ENCODE measurements at places on chromosomes 1 and 21.

GRCh38 chr1:212545941-212546635, 62.5 kb upstream of the ATF3 start:
- peak; percentile 20 for DNase-seq

DNA sequence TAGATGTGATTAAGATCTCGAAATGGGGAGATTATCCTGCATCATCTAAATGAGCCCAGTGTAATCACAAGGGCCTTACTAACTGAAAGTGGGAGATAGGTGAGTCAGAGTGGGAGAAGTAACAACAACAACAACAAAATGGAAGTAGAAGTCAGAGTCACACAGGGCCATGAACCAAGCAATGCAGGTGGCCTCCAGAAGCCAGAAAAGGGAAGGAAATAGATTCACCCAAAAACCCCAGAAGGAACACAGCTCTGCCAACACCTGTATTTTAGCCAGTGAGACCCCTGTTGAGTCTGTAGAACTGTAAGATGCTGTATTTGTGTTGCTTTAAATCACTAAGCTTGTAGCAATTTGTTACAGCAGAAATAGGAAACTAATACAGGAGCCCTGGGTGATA, 4.1 kb downstream of the TAGLN2 start:
- DNase-seq, result no peak

GRCh38 chr1:220454155-220454777, 73.7 kb upstream of the MARK1 start:
- no peak for DNase-seq

- DNase-seq, result no peak
Observed at GRCh38 chr1:200895443-200895789, 716 bp downstream of the INAVA start.

- DNase-seq, result no peak
Observed at GRCh38 chr1:185894791-185895190, 160.6 kb downstream of the HMCN1 start.

GRCh38 chr1:63955370-63956145, 181.7 kb downstream of the ROR1 start:
- DNase-seq, result no peak

DNA sequence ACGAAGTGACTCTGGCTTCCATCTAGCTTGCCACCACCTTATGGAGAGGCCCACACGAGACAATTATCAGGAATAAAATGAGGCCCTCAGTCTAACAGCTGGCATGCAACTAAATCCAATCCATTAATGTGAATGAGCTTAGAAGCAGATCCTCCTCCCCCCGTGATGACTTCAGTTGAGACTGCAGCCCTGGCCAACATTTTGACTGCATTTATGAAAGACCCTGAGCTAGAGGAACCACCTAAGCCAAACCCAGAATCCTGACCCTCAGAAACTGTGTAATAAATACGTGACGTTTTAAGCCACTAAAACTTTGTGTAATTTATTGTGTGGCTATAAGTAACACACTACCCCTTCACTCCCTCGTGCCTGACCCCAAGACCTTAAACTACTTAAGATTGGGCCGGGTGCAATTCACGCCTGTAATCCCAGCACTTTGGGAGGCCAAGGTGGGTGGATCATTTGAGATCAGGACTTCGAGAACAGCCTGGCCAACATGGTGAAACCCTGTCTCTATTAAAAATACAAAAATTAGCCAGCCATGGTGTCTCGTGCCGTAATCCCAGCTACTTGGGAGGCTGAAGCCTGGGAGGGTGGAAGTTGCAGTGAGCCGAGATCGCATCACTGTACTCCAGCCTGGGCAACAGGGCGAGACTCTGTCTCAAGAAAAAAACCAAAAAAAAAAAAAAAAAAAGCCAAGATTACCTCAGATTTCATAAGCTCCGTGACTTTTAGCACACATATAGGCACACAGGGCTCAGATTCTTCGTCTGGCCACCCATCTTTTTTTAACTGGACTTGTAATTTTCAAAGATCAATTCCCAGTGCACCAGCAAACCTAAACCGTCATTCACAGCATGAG, 72.5 kb downstream of the ENAH start:
- DNase-seq, result no peak

GRCh38 chr1:25671929-25672328, 55.3 kb downstream of the MAN1C1 start:
- DNase-seq, result no peak

DNA sequence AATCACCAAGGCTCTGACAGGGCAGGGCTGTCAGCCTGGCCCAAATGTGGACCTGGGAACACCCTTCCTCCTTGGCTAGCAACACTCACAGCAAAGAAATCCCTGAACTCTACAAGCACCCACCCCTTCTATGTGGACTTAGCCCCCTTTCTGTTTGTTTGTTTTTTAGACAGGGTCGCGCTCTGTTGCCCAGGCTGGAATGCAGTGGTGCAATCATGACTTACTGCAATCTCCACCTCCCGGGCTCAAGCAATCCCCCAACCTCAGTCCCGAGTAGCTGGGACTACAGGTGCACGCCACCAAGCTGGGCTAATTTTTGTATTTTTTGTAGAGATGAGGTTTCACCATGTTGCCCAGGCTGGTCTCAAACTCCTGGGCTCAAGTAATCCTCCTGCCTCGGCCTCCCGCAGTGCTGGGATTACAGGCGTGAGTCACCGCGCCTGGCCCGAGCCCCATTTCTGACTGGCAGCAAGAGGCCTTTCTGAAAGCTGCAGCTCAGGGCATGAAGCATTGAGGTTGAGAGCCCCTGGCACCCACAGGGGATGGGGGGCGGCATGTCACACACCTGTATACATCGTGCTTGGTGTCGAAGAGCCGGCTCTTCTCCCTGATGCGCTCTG, 16.2 kb downstream of the RIPK4 start:
- DNase-seq, result no peak

GRCh38 chr1:151002051-151002450, 4.7 kb downstream of the MINDY1 start:
- DNase-seq, result no peak

- DNase-seq, result no peak
Observed at GRCh38 chr1:228045871-228046270, 36.6 kb upstream of the ARF1 start.

GRCh38 chr21:45578176-45578801, 36.0 kb upstream of the SLC19A1 start:
- no peak for DNase-seq

DNA sequence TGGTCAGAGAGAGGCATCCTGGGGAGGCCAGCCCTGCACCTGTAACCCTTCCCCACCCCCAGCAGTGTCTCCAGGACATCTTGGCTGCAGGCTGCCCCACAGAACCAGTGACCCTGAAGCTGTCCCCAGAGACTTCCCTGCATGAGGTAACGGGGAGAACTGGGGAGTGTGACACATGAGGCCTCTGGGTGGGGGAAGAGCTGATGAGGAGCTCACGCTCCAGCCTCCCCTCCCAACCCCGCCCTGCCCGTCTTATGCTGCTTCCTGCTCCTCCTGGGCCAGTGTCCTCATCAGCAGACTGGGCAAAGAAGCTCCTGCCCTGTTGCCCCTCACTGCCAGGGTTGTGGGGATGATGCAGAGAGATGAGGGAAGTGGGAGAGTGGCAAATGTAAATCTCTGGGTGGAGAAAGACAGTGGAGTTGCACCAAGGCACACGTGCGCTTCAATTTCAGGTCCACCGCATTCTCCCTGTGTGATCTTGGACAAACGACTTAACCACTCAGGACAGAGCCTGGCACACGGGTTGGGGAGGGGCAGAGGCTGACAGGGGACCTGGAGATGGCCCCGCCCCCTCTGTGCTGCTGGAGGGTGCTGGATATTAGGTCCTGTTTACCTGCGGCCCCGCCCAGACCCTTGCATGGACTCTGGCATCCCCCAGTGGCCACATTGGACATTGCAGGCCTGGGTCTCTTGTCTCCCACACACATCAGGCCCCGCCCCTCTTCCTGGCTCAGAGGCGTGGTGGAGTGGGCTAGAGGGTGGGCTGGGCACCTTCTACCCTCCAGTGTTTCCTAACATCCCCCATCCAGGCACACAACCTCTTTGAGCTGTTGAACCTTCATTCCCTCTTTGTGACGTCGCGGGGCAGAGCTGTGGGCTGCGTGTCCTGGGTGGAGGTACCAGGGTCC, 12.3 kb downstream of the CLCNKB start:
- peak; percentile 79 for DNase-seq

DNA sequence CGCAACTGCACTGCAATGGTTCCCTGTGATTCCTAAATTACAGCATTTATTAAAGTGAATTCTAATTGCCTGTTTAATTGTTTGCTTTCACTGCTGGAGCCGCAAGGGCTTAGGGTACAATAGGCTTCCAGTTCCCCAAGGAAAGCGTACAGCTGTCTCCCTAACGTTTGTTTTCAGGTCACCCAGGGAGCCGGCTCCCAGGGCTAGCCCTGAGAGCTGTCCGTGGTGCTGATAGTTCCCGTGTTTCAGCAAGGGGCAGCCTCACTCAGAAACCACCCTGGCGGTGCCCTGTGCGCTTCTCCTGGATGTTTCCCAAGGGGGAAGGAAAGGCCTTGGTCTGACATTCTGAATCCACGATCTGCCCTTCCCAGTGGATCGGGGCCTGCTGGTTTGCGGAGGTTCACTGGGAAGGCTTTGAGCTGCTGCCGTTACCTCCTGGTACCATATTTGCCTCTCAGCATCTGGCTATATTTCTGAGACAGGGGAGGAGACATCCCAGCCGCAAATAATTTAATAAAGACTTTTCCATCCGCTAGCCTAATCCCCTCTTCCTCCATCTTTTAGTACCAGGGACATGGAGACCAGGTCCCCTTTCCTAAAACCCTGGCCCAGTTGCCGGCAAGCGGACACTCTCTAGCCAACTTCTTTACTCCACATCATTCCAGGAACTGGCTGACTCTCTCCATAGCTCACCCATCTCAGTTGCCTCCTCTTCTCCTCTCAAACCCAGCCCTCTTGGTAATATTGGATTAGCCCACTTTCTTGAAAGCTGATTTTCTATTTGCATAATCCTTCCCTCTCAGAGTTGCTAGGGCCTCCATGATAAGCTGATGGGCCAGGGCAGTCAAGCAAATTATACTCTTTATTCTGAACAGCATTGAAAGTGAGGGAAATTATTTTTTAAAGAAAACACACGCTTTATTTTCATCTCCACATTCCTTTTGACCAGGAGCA, 149.0 kb downstream of the IGSF21 start:
- DNase-seq, result peak; percentile 41

- no peak for DNase-seq
Observed at GRCh38 chr1:29876902-29877301, 640.6 kb downstream of the PTPRU start.

GRCh38 chr21:44255511-44255981, 6.2 kb downstream of the DNMT3L start:
- no peak for DNase-seq

- no peak for DNase-seq
Observed at GRCh38 chr1:168509210-168509609, 34.6 kb downstream of the XCL2 start.

DNA sequence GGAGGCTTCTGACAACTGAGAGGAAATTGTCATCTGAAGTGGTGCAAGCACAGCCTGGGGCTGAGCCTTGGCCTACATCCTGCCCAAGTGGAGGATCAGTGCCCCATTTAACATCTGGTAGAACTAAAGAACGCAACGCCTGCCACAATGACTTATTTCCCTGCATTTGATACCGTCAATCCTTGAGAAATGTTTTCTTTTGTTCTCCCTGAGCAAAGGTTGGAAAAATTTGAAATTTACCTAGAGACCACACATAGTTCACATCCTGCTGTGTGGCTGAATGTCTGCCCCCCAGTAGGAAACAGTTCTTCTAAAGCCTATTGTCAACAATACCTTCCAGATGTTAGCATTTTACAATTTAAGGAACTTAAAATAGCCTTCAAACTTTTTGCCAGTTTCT, 5.6 kb upstream of the RGS4 start:
- no peak for DNase-seq

DNA sequence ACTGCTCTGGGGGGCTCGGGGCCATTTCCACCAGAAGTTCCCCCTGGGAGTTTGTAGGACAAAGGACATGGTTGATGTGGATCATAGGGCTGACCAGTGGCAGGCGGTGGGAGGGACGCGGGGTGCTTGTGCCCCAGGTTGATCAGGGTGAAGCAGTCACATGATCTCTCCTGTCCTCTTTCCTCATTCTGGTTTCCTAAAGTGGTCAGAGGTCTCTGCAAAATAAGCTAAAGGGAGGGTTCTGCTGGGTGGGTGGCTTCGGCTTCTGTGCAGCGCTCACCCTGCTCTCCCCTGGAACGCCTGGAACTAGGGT, 9.2 kb downstream of the PDXK start:
- no peak for DNase-seq

DNA sequence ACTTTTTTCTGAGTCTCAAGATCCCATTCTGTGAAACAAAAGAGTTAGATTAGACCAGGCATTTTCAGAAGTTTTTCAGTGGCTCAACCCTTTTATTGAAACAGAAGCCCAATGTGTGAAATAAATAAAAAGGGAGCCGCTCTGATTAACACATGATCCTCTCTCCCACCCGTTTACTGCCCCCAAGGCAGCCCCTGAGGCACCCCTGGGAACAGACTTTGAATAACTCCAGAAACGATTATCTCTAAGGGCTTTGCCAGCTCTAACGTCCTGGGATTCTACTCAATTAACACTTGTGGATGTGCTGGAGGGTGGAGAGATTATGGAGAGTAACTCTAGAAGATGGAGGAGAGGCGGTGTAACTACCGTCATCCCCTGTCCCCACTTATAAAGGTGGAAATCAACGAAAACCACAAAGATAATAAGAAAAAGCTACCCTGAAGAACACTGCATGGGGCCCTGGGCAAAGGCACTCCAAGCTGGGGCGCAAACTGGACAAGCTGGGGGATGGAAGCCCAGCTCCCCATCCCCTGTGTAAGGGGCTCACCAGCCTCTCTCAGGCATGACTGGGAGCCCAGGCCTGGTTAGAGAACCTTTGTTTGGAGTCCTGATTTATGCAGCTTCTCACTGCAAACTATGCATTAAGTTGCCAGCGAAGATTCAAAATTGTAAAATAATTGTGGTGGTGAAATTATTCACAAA, 39.0 kb upstream of the GRIK3 start:
- no peak for DNase-seq

DNA sequence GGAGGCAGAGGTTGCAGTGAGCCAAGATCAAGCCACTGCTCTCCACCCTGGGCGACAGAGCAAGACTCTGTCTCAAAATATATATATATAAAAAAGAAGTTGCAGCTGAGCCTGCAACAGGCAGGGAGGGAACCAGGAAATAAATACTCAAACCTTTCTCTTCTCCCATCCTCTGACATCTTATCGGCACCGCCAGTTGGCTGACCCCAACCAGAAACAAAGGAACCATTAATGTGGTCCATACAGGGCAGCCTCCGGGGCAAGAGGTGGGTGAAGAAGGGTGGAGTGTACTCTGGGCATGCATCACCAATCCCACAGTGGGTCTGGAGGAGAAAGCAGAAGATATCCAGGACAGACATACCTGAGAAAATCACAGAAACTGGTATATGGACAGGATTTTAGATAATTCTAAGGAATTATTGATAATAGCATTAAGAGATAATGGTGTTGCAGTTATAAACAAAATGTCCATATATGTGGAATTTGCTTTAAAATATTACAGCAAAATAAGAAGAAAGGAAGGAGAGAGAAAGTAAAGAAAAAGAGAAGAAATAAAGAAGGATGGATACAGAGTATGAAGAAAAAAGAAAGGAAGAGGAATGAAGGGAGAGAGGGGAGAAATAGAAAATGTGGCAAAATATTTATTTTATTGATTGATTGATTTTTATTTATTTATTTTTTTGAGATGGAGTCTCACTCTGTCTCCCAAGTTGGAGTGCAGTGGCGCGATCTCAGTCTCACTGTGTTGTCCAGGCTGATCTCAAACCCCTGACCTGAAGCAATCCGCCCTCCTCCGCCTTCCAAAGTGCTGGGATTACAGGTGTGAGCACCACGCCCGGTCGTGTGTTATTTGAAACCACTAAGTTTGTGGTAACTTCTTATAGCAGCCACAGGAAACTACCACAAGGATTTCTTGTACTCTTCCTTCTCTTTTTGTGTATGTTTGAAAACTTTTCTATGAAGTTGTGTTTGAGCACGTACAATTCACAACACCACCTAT, 4.1 kb upstream of the PTAFR start:
- DNase-seq, result no peak

- DNase-seq, result peak; percentile 60
Observed at GRCh38 chr1:235632506-235633401, 16.8 kb downstream of the GNG4 start.
